ENCODE measurements at places on chromosomes 5 and 9.

GRCh38 chr9:120857902-120858301 is 15.2 kb upstream of the PSMD5 start:
- no peak for DNase-seq

- no peak for DNase-seq
Observed at GRCh38 chr9:137034039-137034708, 2.3 kb upstream of the FUT7 start.

DNA sequence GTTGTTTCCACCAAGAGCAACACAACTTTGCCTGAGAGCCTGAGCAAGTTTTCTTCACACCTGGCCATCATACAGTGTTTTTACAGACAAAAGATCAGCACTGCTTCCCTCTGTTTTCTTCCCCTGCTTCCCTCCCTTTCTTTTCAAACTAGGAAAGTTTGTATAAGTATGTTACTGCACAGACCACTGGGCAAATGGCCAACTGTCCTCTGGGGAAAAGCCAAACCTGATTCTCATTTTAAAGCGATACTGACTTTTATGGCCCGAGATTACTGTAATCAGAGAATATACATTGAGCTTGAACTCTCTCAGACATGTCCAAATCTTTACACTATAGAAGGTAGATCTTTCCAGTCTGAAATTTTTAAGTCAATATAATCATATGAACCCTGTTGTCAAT is 415.0 kb downstream of the NFIB start:
- no peak for DNase-seq

DNA sequence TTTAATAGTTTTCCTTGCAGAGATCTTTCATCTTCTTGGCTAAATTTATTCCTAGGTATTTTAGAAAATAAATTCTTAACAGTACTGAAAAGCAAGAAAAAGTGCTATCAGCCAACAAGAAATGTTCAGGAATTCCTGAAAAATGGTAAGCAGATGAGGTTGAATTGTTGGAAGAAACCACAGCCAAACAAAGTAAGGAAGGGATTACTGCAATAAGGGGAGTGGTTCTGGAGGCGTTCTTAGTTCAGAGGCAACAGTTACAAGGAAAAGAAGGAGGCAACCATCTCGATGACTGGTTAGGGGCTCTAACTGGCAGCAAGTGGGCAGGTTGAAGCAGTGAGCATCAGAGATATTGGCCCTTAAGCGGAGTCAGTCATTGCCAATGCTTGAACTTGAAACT is 12.8 kb upstream of the OR13J1 start:
- no peak for DNase-seq

DNA sequence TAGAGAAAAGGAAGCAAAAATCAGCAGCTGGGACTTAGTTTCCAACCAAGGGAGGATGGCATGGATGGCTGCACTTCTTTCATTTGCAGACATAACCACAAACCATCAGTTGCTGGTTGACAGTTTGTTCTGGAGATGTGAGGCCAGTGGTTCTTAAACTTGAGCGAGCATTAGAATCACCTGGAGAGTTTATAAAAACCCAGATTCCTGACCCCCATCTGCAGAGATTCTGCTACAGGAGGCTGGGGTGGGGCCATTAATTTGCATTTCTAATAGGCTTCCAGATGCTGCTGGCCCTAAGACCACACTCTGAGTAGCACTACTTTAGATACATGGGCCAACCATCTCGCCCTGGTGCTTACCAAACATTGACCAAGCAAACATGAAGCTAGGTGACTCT is 60.8 kb downstream of the MARCHF3 start:
- DNase-seq, result no peak

GRCh38 chr5:14309878-14310531 is 166.9 kb downstream of the TRIO start:
- DNase-seq, result no peak
